ENCODE measurements at places on chromosomes 11 and 22.

DNA sequence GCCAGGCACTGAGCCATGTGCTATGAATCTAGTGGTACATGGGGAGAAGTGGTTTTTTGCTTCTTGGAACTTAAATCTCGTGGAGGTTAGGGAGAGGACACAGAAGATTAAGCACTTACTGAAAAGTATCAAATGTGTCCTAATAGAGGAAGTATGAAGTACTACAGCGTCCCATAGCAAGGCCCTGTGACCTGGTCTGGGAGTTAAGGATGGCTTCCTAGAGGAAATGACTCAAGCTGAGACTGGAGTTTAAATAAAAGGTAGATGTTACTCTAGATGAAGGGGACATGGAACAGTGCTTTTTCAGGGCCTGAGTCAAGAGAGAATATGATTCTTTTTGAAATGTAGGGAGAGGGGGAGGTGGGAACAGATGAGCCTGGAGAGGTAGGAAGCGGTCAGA is 202.9 kb downstream of the GRIK4 start:
- no peak for DNase-seq

DNA sequence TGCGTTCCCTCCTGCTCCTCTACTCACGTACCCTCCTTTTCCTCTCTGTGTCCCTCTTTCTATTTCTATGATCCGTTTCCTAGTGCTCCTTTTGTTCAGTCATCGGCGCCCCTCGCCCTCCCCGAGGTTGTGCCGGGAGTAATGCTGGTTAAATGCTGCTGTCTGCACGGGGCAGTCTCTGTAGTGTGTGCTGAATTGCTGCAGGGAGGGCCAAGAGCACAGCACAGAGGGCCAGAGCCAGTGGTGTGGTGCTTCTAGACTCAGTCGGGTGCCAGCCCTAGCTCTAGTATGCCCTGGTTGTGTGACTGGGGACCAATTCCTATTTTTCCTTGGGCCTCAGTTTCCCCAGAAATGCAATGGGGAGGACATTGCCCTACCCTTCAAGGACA is 98.3 kb downstream of the PKNOX2 start:
- peak; percentile 52 for DNase-seq

DNA sequence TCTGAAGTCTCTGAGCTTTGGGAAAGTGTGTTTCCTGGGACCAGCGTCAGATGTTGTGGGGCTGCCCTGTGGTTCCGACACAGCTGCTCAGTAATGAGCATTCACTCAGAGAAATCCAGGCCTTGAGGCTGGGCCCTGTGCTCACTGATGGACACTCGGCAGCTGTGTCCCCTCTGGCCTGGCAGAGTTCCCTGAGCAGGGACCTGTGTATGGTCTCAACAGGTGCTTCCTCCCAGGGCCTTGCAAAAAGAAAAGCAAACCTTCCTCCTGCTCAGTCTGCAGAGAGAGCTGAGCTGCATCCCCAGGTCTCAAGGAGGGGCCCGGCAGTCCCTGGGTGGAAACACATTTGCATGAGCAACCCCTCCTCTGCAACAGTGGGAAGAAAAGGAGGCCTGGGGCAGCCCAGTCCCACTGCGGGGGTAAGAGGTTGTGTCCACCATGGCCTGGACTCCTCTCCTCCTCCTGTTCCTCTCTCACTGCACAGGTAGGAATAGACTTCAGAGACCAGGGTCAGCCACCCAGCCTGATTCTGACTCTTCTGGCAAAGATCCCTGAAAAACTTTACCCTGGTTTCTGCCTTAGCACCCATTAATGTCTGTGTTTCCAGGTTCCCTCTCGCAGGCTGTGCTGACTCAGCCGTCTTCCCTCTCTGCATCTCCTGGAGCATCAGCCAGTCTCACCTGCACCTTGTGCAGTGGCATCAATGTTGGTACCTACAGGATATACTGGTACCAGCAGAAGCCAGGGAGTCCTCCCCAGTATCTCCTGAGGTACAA is 131.2 kb downstream of the VPREB1 start:
- no peak for DNase-seq

DNA sequence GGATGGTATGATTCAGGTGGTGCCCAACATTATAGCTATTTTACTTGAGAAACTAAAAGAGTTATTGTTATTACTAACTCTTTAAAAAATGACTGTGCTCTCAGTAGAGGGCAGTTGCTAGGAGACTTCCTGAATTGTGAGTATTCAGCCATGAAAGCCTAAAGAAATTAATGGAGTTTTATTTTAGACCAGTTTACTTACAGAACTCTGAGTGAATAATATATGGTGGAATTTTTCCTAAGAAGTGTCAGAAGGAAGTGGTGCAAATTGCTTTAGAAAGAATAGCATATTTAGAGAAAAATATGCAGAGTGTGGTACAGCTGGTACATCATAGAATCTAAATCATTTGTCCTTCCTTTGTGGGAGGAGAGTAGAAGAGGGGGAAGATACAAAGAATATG is 689.9 kb upstream of the CCDC90B start:
- no peak for DNase-seq

GRCh38 chr11:102724904-102725500 is at the start of gene MMP8:
Gene MMP8 (minus strand): TSS chr11:102724954. CDS start chr11:102724855, 99 bp downstream.
- DNase-seq = peak; percentile 77

DNA sequence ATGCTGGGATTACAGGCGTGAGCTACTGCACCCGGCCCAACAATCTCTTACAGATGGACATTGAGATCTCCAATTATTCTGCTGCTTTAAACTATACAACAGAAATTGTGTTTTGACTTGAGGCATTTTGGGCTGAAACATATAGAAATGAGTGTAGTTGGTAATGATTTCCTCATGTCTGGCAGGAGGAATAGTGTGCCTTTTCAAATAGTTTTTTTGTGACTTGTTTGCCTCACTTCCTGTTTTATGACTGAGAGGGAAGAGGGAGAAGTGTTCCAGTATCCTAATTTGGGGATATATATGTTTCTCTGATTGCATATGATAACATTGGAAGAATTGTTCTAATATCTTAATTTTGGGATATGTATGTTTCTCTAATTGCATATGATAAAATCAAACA is 40.2 kb downstream of the EP300 start:
- DNase-seq = peak; percentile 26

DNA sequence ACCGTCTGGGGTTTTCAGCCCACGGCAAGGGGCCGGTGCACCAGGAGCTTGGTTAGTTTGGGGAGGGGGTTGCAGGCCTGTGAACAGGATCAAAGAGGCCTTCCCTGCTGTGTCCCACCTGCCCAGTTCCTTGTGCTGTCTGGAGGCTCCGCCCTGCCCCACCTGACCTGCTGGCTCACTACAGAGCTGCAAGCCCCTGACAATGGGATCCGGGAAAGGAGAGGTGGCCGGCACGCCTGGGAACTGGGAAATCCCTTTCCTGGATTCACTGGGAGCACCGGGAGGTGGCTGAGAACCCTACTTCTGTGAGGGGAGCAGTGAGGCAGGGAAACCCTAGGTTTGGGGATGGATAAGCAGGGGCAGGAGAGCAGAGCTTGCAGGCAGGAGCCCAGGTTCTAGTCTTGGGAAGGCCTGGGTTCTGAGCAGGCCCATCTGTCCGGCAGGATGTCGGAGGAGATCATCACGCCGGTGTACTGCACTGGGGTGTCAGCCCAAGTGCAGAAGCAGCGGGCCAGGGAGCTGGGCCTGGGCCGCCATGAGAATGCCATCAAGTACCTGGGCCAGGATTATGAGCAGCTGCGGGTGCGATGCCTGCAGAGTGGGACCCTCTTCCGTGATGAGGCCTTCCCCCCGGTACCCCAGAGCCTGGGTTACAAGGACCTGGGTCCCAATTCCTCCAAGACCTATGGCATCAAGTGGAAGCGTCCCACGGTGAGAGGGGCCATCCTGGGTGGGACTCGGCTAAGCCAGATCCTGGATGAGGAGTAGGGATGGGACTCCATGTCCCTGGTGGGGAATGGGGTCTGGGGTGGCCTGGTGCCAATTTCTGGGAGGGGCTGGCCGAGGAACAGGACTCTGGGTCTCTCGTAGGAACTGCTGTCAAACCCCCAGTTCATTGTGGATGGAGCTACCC is 786 bp downstream of the CAPN1 start:
- DNase-seq = peak; percentile 18

- DNase-seq = no peak
These were observed 28.0 kb downstream of the CTR9 start for GRCh38 chr11:10779086-10779485.

DNA sequence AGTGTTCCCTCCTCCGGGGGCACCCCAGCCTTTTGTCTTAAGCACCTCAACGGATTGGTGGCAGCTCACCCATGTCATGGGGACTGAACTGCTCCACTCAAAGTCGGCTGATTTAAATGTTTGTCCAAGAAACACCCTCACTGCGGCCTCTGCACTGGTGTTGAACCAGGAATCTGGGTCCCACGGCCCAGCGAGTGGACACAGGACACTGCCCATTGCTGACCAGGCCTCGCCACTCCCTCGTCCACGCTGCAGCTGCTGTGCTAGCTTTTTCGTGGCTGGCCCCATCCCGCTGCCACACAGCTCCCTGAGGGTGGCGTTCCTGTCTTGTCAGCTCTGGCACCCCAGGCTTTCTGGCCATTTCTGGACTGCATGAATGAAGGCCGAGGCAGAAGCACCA is 646.2 kb downstream of the BRD1 start:
- DNase-seq = no peak

DNA sequence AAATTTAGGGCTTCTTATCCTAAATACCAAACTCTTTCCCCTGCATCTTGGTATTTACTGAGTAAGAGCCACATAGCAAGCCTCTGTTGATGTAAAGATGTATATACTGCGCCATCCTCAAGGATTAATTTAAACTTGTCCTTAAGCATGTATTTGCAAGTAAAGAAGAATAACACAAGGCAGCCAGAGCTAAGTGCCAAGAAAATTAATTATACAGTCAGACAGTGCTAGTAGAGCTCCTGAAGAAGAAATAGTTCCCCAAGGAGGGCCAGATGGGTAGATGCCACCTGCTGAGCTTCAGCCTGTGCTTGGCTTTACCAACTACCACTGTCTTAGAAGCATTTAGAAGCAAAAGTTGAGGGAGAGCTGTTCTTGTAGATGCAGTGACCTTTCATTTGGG is 470.0 kb downstream of the BUD13 start:
- no peak for DNase-seq

DNA sequence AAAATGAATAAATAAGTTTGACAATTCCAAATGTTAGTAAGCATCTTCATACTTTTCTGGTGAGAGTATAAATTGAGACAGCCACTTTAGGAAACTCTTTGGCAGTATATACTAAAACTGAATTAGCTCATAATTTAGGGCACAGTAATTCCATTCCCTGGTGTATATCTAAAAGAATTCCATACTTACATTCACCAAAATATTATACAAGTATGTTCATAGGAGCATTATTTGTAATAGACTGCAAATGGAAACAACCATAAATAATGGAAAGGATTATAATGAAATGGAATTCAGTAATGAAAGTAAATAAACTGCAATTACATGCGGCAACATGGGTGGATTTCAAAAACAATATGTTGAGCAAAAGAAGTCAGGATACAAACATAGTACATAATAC is 315.8 kb upstream of the LRRC4C start:
- DNase-seq = no peak

DNA sequence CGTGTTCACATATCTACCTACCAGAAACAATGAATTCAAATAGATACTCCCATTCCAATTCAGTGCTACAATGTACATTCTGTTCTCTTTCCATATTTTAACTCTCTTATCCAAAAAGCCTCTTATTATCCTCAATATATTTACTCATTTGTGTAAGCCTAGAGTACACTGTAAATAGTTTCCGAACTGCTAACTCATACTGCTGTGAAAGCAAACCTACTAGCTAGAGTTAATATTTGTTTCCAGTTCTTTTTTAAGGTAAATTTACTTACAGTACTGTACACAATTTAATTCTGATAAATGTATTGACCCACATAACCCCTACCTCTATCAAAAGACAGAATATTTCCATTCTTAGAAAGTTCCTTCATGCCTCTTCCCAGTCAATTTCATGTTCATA is 71.8 kb downstream of the GRK3 start:
- DNase-seq = no peak

DNA sequence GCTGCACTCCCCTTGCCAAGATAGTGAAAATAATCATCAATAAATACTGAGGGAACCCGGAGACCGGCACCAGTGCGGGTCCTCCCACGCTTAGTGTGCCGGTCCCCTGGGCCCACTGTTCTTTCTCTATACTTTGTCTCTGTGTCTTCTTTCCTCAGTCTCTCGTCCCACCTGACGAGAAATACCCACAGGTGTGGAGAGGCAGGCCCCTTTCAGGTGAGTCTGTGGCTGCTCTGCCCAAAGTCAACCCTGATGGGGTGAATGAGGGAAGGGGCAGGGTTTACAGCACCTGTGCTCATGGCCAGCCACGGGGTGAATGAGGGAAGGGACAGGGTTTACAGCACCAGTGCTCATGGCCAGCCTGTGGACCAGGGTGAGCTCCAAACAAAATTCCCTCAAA is 4.7 kb downstream of the BET1L start:
- DNase-seq = no peak

- DNase-seq = no peak
These were observed at the start of gene MRGPRD for GRCh38 chr11:68980776-68981065. Gene MRGPRD (minus strand): TSS chr11:68980986. CDS start chr11:68980986, 0 bp downstream.

DNA sequence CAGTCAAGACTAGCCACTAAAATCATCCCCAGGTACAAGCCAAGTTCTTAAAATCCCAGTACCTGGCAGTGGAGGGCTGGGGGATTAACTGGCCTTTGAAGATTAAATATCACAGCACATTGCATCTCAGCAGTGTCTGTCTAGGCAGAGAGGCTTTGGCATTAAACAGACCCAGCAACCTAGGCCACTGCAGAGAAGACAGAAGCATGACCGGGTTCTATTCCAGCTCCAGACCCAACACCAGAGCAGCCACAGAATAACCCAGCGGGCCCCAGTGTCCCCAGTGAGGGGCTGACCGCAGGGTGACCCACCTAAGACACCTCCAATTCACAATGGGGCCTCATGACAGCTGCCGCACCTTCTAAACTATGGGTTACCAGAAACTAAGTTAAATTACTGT is 88.2 kb downstream of the SHANK2 start:
- no peak for DNase-seq

DNA sequence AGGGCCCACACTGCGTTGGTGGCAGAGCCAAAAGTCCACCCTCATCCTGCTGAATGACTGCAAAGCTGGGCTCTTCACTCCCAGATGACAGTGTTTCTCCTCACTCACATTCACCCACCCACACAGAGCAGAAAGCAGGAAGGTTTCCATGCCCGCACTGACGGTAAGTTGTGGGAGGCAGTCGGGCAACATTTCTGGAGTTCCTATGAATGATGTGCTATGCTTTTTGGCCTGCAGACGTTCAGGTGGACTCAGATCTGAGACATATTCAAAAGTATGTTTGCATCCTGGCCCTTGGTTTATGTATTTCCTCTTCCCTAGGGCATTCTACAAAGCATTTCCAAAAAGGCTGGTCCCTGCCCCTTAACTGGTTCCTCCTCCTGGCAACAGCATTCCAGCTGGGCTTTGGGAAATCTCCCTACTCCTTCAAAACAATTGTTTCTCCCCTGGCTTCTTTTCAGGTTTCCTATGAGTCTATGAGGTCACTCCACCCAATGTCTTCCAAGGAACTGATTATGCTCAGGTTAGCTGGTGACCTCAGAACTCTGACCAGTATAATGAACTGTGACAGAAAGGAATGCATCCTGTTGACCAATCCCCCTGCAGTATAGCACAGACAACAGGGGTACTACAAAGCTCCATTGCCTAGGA is 36.4 kb downstream of the PACSIN2 start:
- DNase-seq = peak; percentile 78

- peak; percentile 44 for DNase-seq
These were observed 56.7 kb upstream of the RAB38 start for GRCh38 chr11:88231894-88232482.

Data from AG10803 (cell line).